Smooth muscle cell of the umbilical artery (primary cell): ENCODE measurements at places on chromosomes 1 and 21. TPM values are rescaled to one million over a fixed set of nuclear protein-coding genes. Genes with fewer than 3 reads are reported as not detected.

Gene COL9A2
- 0.59 and 0.78 TPM in 2 replicates for total RNA-seq

Gene EPHB2
- 37.7 and 58.8 TPM in 2 replicates for total RNA-seq

Gene CATSPERE
- 0.30 and 0.51 TPM in 2 replicates for total RNA-seq

Gene SPAG17
- 0.05 TPM in 1 of 2 replicates, not detected in the other for total RNA-seq

Gene TRIM46
- 5.6 and 10.7 TPM in 2 replicates for total RNA-seq

Gene HORMAD1
- 0.59 TPM in 1 of 2 replicates, not detected in the other for total RNA-seq

Gene PRKACB
- total RNA-seq: 26.5 and 31.2 TPM in 2 replicates

Gene PRDM2
- 9.2 and 14.3 TPM in 2 replicates for total RNA-seq

Gene E2F2
- under 0.01 and 0.46 TPM in 2 replicates for total RNA-seq

Gene KDF1
- not detected in 2 replicates for total RNA-seq

Gene KCNH1
- total RNA-seq: 0.14 and 1.5 TPM in 2 replicates

Gene ANGPTL3
- total RNA-seq: under 0.01 TPM in 1 of 2 replicates, not detected in the other

Gene FCRL3
- total RNA-seq: not detected in 2 replicates

Gene SPTA1
- total RNA-seq: 0.05 TPM in 1 of 2 replicates, not detected in the other

Gene GSTM5
- total RNA-seq: 1.8 and 2.3 TPM in 2 replicates

Gene LRRC39
- 0.30 and 0.37 TPM in 2 replicates for total RNA-seq

Gene UBL4B
- total RNA-seq: not detected in 2 replicates

Gene FOXD3
- total RNA-seq: not detected in 2 replicates

Gene ARHGAP30
- total RNA-seq: 0.05 TPM in 1 of 2 replicates, not detected in the other

Gene DPH5
- 27.8 and 31.8 TPM in 2 replicates for total RNA-seq

Gene KRTAP6-1
- not detected in 2 replicates for total RNA-seq

Gene PEF1
- total RNA-seq: 59.1 and 66.0 TPM in 2 replicates

Gene PGBD5
- under 0.01 TPM in 1 of 2 replicates, not detected in the other for total RNA-seq

Gene ERG
- 0.59 and 0.92 TPM in 2 replicates for total RNA-seq

Gene SYNC
- total RNA-seq: 44.5 and 61.5 TPM in 2 replicates

Gene TRMT1L
- 32.5 and 35.9 TPM in 2 replicates for total RNA-seq

Gene FCER1A
- not detected in 2 replicates for total RNA-seq

Gene CLEC20A
- not detected in 2 replicates for total RNA-seq

Gene MROH9
- under 0.01 TPM in 1 of 2 replicates, not detected in the other for total RNA-seq

Gene RHOU
- 2.8 and 11.0 TPM in 2 replicates for total RNA-seq

Gene KIAA1614
- total RNA-seq: 2.1 and 3.0 TPM in 2 replicates
